ENCODE measurements at places on chromosomes 2 and 18.

GRCh38 chr18:71371951-71372605 lies 1083.2 kb downstream of the SOCS6 start:
- DNase-seq, result no peak

DNA sequence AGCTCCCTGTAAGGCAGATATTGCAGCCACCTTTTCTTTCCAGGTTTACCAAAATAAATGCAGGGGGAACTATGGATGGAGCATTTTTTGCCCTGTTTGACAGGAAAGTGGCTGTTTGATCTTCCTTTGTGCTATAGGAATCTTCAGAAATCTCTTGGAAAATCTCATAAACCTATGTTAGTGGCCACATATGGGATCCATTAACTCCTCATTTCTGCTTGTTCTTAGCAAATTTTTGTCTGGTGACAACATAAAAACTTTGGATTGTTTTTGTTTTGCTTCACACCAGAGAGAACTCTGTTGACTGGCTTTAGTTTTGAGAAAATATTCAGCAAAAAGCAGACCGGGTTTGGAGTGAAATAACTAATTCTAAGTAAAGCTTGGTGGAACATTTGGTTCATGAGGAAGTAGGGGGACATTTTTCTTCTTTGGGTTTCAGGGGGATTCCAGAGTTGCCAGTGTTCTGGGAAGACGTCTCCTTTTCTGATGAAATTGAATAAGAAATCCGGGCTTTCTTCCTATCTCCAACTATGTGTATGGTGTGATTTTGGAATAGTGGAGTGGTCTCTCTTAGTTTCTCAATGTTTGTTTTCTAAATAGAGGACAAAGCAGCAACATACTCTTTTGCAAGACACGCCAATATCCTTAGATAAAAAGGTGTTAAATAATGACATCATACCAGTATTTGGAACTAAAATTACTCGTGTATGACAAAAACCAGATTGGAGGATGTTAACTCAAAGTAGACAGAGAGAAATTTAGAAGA lies 174.4 kb downstream of the ICOS start:
- no peak for DNase-seq

DNA sequence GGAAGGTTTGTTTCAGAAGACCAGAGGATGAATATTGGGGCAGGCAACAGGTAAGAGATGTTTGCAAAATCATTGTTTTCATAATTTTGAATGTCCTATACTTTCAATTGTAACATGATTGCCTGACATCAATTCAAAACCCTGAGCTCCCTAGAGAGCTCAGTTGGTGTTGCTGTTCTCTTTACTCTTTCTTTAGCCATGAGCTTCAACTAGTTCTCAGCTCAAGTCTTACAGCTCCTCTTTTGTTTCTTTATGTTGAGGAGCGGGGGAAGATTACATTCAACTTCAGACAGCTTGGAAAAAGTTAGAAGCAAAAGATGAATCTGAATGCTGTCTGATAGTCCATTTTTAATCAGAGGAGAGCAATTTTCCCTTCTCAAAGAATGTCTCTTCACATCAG lies 144.8 kb upstream of the TACR1 start:
- no peak for DNase-seq

GRCh38 chr2:46876741-46877384 lies 38.7 kb downstream of the MCFD2 start:
- DNase-seq, result peak; percentile 70

GRCh38 chr2:127619877-127620705 lies 25.9 kb upstream of the GPR17 start:
- no peak for DNase-seq

GRCh38 chr2:127859712-127860085 lies 1.7 kb upstream of the POLR2D start:
- peak; percentile 89 for DNase-seq

GRCh38 chr2:108575132-108575966 lies 41.1 kb downstream of the LIMS1 start:
- no peak for DNase-seq

GRCh38 chr2:980176-980575 lies 29.5 kb downstream of the SNTG2 start:
- no peak for DNase-seq

- no peak for DNase-seq
These were observed 52.0 kb downstream of the FEZ2 start for GRCh38 chr2:36545871-36546416.

Measured in RWPE1 (cell line).